ENCODE measurements at places on chromosomes 16 and 17.

- no peak for DNase-seq
Measured at GRCh38 chr16:27849621-27850020, 213.9 kb downstream of the GSG1L start.

DNA sequence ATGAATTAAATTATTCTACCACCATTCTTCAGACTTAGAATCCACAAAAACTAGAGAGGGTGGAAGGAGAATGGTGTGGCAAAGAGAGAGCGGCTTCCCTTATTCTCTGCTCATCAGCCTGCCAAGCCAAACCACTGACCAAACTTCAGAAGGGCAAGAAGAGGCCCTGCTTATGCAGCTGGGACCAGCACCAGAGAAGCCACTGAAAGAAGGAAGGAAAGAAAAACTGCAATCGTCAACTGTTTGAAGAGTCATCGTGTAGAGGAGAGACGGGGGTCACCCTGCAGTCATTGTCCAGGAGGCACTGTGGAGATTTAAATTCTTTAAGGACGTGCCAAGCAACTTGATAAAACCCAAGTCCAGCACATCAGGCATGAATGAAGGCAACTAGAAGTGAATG is 15.6 kb downstream of the PMP22 start:
- DNase-seq, result no peak

DNA sequence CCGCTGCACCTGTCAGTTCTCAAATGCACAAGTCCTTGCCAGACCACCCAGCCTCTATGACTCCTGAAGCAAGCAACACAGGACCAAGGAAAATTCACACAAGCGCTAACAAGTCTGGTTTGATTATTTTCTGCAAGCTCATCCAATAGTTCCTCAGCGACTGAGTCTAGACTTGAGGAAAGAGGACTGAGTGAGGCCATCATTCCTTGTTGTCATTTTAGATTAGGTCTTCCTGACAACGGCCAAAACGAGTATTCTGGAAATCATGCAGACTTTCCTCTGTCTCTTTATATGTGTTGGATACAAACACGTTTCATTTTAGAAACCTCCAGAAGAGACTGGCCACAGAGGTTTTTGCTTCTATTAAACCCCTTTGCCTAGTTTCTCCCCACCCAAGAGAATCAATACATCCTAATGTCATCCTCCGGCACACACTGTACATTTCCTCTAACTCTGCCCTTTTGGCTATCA is 561 bp downstream of the CCDC47 start:
- peak; percentile 17 for DNase-seq

DNA sequence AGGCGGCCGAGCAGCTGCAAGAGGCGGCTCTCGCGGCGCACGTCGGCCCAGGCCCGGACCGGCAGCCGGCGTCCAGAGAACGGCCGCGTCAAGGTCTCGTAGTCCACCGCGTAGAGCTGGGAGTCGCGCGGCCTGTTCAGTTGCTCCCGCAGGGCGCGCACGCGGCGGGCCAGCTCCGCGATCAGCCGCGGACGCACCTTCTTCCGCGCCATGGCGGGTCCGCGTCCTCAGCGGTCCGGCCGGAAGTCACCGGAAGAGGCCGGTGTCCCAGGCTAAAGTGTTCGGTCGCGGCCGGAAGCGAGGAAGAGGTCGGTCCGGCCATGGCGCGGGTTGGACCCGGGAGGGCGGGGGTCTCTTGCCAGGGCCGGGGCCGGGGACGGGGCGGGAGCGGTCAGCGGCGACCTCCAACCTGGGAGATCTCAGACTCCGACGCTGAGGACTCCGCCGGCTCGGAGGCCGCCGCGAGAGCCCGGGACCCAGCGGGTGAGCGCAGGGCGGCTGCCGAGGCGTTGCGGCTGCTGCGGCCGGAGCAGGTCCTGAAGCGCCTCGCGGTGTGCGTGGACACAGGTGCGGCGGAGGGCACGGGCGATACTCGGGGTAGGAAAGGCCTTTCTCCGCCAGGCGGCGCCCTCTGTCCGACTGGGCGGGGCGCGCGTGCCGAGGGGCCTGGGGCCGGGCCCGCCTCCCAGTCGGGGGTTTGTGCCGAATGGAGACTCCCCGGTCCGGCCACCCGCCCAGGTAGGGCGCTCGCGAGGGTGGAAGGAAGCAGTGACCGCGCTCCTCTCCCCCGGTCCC is at the start of gene MRPS34:
Gene MRPS34 (minus strand): TSS at position 227 of the 795 bp plus-strand sequence. CDS start 15 bp downstream, at position 212.
- peak; percentile 87 for DNase-seq

- peak; percentile 23 for DNase-seq
Measured at GRCh38 chr17:61809816-61810392, 53.4 kb downstream of the BRIP1 start.

DNA sequence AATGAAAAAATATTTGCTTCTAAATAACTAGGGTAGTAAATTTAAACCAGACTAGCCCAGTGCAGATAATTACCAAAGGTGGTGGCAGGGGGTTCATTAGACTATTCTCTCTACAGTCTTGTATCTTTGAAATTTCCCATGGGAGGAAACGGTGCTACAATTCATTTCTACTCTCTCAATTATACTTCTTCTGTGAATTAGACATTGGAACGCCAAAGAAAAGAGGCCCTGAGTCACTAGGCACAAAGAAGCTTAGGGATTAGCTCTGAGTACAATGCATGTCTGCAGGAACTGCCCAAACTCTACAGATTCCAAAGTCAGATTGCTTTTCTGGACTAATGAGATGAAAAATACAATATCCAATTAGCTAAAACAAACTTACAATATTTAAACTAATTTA is 30.7 kb upstream of the ARL6IP1 start:
- DNase-seq, result no peak

DNA sequence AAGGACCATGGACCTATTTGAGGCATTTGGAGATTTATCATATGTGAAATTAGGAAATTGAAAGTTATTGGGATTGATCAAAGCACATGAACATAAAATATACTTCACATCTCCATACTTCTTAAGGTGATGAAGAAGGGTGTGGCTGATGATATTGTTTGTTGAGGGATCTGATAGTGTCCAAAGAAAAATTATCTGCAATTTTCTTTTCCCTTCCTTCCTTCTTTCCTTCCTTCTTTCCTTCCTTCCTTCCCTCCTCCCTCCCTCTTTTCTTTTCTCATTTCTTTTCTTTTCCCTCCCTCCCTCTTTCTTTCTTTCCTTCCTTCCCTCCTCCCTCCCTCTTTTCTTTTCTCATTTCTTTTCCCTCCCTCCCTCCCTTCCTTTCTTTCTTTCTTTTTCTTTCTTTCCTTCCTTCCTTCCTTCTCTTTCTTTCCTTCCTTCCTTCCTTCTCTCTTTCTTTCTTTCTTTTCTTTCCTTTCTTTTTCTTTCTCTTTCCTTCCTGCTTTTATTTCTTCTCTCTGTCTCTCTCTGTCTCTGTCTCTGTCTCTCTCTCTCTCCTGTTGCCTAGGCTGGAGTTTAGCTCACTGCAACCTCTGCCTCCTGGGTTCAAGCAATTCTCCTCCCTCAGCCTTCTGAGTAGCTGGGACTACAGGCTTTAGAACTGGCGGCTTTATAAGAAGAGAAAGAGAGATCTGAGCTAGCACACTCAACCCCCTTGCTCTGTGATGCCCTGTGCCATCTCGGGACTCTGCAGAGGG is 20.9 kb upstream of the ITPRIPL2 start:
- DNase-seq, result no peak

Data from renal pelvis (tissue), 12 donors.